ENCODE measurements at places on chromosomes 16 and 17.
A peak's percentile ranks its signal among the peaks of the same experiment; 100 is the strongest.

DNA sequence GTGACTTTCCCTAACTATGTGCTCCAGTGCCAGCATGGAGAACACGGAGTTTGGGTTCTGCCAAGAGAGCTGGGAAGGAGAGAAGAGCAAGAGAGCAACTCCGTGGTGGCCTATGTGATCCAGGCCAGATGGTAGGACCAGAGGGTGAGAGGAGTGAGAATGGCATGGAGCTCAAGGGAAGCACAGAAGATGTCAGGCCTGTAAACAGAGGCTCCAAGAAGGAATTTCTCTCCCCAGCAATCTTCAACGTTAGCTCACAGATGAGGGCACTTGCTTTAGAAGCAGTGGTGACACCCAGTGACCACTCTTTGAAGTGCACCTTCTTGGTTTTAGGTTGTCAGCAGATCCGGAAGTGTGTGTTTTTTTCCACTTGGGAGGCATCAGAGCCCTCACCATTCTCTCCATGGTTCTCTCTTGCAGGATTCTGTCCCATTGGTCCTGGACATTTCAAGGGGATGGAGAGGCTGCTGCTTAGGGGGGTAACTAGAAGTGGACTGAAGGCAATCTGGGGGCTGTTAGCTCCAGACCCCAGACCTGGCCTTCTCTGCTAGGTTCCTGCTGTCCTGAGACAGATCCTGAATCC lies 18.1 kb upstream of the TMEM98 start:
- DNase-seq = peak; percentile 84

GRCh38 chr17:8503368-8503767 lies 67.7 kb downstream of the NDEL1 start:
- DNase-seq = no peak

- no peak for DNase-seq
Measured at GRCh38 chr17:44338702-44339101, 6.4 kb upstream of the GRN start.

GRCh38 chr16:58435779-58436178 lies 43.5 kb downstream of the GINS3 start:
- no peak for DNase-seq

- DNase-seq = no peak
Measured at GRCh38 chr17:78599419-78599818, 22.2 kb upstream of the DNAH17 start.

DNA sequence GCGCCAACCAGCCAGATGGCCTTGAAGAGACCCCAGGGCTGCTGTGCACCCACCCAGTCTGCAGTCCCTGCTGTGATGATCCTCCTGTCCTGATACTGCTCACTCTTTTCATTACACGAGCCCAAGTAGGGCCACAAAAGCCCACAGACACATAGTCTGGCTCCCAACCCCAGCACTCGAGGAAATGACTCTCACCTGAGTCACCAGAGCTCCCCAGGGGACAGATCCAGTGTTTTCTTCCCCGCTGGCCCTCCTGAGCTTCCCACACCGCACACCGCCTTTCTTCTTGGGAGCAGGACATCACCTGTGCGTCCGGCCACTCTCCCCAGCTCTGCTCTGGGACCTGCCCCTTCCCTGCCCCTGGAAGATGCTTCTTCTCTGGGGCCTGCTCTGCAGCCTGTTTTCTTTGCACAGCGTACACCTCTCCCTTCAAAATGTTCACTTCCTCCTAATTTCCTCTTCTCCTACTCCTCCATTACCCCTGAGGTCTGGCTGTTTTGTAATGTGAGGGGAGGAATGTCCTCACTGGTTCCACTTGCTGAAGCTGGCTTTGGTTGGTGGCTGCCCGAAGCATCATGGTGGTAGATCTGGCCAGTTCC lies 2.0 kb upstream of the SCN4A start:
- no peak for DNase-seq

GRCh38 chr16:56981729-56982271 lies 7.6 kb upstream of the NLRC5 start:
- no peak for DNase-seq

DNA sequence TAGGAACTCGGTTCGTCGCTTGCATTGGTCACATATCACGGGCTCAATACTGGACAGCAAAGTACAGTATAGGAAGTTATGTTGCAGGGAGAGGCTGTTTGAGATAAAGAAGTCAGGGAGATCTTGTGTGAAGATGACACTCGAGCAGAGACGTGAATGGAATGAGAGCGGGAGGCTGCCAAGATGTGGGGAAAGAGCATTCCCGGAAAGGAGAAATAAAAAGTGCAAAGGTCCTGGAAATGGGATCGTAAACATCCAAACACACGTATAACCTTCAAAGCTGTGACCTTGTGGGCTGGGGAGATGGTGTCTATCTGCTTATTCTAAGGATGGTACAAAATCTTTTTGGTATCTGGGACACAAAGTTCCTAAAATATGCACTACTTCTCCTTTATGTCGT lies 43.0 kb upstream of the MYOCD start:
- DNase-seq = no peak

- no peak for DNase-seq
Measured at GRCh38 chr17:57758654-57759053, 13.6 kb upstream of the CCDC182 start.

DNA sequence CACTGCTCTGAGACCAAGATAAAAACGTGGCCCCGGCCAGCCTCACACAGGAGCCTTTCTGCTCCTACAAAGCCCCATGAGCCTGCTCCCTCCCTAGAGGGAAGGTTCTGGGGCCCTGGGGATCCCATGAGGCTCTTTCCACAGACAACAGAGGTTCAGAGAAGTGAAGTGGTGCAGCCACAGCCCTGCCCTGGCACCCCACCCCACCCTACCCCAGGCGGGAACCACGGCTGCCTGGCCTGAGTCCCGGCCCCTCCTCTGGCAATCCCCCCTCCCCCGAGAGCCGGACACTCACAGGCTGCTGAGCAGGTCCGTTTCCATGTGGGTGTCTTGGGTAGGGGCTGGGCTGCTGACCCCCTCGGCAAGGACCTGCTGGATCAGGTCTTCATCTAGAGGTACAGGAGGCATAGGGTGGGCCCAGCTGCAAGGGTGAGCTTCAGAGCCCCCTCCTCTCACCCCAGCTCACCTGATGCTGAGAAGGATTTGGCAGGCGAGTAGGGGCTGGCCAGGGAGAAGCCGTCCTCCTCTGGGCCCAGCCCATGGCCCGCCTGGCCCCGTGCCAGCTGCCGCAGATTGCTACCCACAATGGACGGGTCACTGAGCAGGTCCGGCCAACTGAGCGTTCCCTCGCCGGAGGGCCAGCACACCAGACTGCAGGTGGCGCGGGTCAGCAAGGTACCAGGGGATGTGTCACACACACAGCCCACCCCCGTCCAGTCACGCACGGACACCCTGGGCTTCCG lies 38.7 kb downstream of the PKD1 start:
- no peak for DNase-seq

- no peak for DNase-seq
Measured at GRCh38 chr17:80831491-80831890, 160.2 kb upstream of the CHMP6 start.

GRCh38 chr16:35148748-35149147 lies 1689.3 kb downstream of the TP53TG3F start:
- DNase-seq = no peak

DNA sequence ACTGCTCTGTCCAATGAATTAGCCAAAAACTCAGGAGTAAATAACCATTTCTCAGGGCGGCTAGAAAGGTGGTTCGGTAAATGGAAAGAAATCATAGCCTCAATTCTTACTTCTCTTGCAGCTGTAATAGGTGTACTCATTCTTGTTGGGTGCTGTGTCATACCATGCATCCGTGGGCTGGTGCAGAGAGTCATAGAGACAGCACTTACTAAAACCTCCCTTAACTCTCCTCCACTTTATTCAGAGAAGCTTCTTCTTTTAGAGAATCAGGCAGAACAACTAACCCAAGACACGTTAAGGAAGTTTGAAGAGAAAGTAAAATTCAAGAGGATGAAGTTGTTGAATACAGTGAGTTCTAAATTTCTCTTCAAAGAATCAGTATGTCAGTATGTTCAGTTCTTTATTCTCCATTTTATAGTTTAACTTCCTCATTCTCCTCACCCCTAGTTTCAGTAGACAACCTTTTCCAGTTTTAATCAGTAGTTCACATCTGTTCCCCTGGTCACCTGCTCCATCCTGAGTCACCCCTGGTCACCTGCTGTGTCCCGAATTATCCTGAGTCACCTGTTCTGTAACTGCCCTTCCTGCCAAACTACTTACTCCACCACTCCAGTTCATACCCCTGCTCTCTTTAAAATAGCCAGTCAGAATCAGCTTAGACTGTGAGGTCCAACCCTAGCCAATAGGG lies 85.9 kb downstream of the EMP2 start:
- DNase-seq = peak; percentile 21

DNA sequence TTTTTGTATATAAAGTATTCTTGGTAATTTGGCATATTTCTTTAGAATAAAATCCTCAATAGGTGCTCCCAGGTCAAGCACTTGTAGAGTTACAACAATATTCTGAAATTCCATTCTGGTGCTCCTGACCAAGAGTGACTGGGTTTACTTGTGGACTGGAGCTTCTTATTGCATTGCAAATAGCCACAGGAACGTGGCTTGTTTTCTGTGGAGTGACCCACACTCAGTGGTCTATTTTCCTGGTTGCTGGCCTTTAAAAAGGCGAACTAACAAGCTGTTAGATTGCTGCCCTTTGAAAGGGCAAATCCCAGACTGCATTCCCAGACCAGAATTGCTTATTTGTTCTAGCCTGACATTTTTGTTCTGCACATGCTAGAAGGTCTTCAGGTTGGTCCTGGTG lies 658.8 kb upstream of the GOT2 start:
- DNase-seq = no peak

DNA sequence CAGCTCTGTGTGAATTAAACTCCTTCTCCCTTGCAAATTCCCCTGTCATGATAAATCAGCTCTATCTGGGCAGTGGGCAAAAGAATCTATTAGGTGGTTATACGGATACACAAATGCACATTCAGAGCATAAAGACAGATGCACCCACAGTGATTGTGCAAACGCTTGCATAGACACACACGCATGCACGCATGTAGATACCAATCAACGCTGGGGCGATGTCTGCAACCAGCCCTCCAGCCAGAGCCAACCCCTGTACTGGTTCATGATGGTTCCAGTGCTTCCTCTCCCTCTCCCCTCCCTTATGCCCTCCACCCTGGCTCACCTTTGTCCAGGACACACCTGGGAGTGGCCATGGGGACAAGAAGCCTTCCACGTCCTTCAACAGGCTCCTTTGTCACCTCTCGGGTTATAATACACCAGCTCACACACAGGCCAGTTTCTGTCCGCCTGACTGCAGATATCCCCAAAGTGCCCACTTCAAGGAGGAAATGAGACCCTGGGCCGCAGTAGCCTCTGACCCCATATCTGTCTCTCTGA lies 33.1 kb upstream of the SNN start:
- DNase-seq = no peak

GRCh38 chr16:57529391-57530103 lies 6.8 kb downstream of the CCDC102A start:
- DNase-seq = no peak

- DNase-seq = no peak
Measured at GRCh38 chr17:20263595-20263994, 203.7 kb downstream of the LGALS9B start.

DNA sequence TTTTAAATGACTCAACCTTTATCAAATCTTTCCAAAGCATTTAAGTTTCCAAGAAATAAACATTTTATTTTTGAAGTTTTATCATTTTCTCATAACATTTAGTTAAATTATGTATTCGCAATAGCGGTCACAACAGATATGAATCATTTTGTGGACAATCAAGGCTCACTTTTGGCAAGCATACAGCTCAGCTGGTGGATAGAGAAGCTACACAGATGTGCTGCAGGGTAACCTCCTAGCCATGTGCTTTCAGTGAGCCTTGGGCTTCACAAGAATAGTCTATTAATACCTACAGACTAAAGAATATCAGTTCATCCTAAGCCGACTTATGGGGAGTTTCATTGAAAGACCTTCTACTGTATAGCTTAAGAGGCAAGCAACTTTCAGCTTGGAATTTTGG lies 144.8 kb downstream of the MRTFB start:
- DNase-seq = no peak

DNA sequence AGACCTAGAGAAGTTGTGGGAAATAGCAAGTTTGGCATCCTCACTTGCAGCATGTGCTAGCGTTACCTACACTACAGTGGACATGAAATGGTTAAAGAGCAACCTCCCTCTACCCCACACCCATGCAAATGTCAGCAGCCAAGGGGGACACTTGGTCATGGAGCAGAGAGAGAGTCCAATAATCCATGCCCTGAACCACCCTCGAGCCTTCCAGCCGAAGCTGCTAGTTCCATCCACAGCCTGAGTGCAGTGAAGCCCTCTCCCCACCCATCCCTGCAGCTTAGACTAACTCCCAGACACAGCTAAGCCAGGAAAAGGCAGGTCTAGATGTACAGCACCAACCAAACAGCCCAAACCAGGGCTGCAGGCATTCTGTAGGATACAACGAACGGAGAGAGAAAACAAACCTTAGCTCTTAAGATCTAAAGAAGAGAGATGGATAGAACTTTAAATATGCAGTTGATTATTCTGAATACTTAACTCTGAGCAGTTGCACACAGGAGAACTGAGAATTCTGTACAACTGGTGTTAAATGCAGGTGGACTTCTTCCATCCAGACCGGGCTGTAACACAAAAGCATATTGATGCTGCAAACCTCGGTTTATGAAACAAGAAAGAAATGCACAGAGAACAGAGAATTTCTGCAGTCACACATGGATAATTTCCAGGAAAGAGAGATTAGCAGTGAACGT lies 93.8 kb downstream of the SALL1 start:
- DNase-seq = no peak

GRCh38 chr17:39974433-39974832 lies 6.2 kb upstream of the PSMD3 start:
- no peak for DNase-seq

- no peak for DNase-seq
Measured at GRCh38 chr16:1158456-1159324, 5.8 kb downstream of the CACNA1H start.

DNA sequence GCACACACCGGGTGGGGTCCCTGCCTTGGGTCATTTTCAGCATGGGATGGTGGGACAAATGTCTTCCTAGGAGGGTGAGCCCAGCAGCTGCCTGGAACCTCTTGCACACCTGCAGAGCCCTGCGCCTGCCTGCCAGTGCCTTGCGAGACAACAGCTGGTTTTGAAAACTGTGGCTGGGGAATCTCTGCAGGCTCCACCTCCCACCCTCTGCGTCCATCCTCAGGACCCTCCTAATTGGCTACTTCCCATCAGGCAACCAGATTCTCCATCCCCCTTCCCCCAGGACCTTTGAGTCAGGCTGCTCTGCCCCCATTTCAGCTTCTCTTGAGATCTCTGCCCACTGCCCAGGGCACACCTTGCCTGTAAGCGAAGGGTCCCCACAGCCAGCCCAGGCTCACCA lies 26.6 kb downstream of the PEMT start:
- DNase-seq = no peak

DNA sequence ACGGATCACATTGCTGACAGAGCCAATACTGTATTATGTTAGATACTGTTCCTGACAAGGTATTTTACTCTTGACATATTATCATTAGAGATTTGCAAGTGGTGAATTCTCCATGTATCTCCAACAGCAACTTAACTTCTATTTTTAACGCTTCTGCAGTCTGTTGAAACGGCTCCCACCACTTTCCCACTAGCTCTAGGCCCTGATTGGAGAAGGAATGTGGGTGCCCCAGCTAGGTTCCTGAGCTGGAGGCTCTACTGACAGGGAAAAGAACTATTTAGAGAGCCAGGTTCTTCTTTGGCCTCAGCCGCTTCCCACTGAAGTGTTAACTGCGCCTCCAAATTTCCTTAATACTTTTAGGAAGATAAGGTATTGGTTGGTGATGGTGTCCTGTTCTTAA lies 191.8 kb downstream of the RBFOX1 start:
- DNase-seq = peak; percentile 76

GRCh38 chr16:88956546-88957432 lies 20.2 kb downstream of the CBFA2T3 start:
- DNase-seq = no peak

- DNase-seq = no peak
Measured at GRCh38 chr17:38898812-38899348, 26.5 kb upstream of the LASP1NB start.
